Skeletal muscle cell (primary cell): ENCODE measurements at places on chromosomes 7 and 10.
A peak's percentile ranks its signal among the peaks of the same experiment; 100 is the strongest.

DNA sequence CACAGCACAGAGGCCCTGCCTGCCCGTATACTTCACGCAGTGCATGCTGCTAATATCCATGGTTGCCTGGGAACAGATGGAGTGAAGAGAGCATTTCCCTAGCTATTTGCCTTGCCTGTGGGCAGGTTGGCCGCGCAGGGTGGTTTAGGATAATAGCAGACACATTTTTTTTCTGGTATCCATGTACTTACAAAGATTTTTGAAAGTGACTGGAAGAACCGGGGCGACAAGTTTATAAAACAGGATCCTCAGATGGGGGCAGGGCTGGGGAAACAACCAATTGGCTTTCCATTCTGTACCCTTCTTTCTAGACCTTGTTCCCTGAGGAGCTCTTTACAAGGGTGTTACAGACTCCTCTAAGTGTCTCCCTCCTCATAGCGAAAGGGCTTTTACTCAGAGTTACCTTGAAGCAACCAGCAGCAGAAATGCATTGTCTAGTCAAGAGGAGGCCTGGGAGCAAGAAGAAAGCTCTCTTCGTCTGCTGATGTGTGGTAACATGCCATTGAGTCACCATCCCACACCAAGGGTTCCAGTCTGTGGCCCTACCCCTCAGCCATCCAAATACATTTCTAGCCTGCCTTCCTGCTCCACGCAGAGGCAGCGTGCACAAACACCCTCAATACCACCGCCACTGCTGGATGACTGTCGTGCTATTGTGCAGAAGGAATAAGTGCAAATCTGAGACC is 31.5 kb downstream of the MTURN start:
- DNase-seq, result no peak

GRCh38 chr7:7185371-7185989 is 3.1 kb downstream of the C1GALT1 start:
- no peak for DNase-seq

- DNase-seq, result no peak
Observed at GRCh38 chr10:68796605-68797004, 30.7 kb upstream of the STOX1 start.

DNA sequence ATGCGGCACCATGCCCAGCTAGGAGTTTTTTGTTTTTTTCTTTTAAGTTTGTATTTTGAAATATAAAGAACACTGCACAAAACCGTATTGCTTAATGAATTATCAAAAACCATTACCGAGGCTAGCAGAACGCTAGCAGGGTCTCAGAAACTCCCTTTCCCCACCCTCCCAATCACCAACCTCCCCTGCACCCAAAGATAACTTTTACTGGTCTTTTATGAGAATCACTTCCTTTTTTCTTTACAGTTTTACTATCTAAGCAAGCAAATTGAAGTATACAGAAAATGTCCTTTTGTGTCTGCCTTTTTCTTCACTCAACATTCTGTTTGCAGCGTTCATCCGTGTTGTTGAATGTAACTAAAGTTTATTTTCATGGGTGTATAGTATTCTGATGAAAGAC is 13.4 kb downstream of the HIP1 start:
- no peak for DNase-seq

DNA sequence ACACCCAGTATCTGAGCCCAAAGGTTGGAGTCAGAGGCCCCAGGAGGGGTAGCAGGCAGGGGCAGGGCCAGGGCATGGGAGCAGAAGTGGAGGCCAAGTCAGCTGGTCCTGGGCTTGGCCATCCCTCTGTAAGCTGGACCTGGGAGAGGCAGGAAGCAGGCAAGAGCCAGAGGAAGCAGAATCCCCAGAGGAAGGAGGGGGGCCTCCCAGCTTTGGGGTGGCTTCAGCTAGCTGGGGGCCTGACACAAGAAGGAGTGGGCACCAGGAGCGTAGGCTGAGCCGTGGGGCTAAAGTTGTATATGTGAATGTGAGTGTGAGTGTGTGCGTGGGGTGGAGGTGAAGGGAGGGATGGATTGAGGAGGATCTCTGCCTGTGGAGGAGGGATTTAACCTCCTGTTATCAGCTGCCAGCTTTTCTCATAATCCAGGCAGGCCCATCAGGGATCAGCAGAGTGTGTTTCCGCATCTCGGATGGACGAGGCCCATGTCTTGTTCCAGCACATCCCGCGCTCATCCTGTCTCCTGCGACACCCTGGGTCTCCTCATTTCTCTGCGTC is 54.0 kb downstream of the NEURL1 start:
- DNase-seq, result no peak

DNA sequence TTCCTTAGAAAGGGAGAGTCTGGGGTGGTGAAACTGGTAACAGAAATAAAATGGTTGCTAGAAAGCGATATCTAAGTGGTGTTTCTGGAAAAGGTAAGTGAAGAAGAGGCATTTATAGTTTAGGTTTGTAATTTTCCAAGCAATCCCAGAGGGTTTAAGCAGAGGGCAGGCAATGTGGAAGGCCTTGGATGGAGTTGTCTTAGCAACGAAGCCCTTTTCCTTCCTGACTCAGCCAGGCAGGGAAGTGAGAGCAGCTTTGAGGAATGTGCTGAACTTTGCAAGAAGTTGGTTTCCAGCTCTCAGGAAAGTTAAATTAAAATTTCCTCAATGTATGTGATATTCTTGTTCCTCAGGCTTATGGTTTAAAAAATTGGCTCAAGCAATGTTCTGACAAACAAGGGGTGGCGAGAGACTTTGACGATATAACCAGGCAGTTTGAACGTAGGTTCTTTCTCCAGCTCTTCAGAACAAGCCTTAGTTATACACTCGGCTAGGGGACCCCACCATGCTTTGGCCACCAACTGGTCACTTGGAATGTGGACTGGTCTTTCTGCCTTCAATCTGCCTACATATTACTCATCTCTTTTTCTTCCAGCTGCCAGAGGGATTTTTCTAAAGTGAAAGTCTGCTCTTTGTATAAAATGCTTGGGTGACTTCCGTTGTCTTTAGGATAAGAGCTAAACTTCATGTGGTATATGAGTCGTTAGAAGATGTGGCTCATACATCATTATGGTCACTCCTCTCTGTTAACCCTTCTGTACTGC is 66.9 kb upstream of the SLC25A13 start:
- peak; percentile 60 for DNase-seq

DNA sequence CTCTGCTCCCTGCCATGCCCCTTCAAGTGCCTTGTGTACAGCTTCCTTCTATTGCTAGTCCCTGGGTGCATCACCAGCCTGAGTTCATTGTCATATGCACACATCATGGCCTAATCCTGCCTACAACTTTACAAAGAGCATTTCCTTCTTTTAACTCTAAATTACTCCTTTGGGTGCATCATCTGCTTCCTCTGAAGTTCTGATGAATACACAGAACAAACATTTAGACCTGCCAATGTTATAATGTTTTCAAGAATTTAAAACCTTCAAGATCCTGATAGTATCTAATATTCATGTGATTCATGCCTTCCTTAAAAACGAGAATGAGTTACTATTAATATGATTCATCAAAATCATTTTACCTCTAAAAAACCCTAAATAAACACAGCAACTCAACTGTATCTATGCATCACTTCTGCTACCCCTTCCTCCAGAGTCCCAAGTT is 357.1 kb downstream of the MAGI2 start:
- no peak for DNase-seq

GRCh38 chr7:28865601-28866144 is 92.5 kb downstream of the TRIL start:
- DNase-seq, result peak; percentile 23

GRCh38 chr7:41755096-41755495 is 52.2 kb upstream of the INHBA start:
- DNase-seq, result no peak

DNA sequence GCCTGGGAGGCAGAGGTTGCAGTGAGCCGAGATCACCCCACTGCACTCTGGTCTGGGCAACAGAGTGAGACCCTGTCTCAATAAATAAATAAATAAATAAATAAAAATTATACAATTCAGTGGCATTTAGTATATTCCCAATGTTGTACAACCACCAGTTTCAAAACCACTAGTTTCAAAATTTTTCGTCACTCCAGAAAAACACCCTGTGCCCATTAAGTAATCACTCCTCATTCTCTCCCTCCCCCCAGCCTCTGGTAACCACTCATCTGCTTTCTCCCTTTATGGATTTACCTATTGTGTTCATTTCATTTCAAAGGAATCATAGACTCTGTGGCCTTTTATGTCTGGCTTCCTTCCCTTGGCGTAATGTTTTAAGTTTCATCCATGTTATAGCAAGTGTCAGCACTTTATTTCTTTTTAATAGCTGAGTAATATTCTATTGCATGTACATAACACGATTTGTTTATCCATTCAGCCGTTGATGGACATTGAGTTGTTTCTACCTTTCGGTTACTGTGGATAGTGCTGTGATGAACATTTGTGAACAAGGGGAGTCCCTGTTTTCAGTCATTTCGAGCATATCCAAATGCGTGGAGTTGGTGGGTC is 29.4 kb upstream of the GOLGA7B start:
- DNase-seq, result no peak

DNA sequence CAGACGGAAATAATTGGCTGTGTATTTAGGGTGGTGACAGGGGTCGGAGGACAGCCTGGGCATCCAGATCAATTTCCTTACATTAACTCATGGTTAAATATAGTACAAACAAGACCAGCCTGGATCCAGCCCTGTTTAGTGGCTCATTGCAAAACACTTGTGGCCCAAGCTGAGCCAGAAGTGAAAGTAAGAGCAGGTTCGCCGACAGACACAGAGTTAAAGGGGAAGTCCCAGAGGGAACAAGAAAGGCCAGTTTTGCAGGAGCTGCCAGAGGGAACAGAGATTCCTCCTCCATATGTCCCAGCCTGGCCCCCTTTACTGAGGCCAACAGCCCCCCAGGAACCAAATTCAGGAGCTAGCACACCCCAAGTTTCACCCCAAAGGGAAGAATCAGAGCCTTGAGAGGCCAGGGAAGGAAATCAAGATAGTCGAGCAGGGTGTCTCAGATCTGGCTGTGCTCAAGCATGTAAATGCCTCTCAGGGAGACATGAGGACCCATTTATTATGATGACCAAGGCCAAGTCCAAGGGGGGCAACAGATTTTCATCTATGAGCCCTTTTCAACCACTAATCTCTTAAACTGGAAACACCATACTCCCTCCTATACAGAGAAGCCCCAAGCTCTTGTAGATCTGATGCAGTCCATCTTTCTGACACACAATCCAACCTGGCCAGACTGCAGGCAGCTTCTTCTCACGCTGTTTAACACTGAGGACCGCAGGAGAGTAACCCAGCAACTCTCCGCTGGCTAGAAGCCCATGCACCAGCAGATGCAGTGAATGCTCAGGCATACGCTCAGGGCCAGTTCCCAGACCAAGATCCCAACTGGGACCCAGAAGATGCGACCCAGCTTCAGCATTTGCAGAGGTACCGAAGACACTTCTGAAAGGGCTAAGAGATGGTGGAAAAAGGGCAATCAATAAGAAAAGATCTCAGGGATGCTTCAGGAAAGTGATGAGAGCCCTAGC is 15.9 kb upstream of the ADCK2 start:
- DNase-seq, result peak; percentile 48

DNA sequence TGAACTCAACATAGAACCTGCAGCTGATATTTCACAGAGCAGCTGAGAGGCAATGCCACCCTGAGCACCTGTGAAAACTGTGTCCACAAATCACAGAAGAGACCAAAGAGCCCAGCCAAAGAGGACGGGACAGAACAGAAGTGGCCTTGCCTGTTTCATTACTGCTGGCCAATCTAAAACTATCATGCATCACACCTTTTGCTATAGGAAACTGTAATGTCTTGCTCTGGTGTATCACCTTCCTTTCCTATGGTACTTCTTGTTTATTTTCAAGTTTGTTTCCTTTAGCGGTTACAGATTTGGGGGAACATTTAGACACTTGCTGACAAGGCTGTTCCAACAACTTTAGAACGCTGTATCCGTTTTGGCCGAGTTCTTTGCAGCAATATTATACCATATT is 80.3 kb downstream of the PIP4K2A start:
- no peak for DNase-seq

DNA sequence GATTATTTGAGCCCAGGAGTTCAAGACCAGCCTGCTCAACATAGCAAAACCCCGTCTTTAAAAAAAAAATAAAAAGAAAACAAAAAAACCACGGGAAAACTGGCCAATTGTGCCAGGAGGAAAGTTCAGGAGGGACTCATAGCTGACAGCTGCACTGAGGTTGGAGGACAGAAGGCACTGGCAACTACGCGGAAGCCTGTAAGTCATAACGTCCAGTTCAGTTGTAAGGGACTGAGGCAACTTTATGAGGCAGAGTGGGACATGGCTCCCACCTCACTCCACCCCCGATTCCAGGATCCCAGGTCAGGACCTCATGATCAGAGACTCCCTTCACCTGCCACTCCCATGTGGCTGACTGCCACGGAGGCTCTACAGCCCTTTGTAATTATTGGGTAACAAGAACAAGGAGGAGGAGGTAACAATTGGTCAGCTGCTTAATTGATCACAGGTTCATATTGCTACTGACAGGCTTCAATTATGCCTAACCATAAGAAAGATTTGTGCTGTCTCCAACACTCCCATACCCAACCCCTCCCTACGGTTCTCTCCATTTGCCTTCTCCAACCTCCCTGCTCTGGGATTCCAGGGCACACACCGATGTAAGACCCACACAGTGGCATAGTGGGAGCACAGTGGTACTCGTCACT is 1.9 kb upstream of the CCL24 start:
- no peak for DNase-seq

GRCh38 chr7:120039138-120039537 is 233.8 kb upstream of the KCND2 start:
- DNase-seq, result no peak

GRCh38 chr7:139099172-139099947 is 10.2 kb downstream of the ZC3HAV1 start:
- DNase-seq, result no peak

DNA sequence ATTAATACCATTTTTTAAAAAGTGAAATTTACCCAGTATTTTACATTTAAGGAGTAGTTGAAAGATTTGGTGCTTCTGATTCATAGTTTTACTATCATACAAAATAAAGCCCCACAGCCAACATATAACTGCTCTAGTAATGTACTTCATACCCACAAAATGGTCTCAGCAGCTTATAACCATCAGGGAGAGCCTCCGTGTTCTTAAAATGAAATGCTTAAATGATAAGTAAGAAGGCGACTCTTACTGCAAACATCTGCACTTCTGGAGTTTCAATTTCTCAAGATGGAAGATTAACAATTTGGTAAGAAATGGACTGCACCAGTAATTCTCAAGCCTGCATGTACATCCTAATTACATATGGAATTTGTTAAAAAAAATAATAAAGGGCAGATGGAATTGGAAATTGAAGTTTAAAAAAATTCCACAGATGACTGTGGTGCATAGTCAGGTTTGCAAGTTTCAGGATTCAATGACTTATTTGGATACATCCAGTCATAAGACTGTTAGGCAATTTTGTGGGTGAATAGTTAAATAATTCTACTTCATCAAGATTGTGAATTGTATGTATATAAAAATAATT is 461.0 kb downstream of the KIF20B start:
- DNase-seq, result peak; percentile 21

DNA sequence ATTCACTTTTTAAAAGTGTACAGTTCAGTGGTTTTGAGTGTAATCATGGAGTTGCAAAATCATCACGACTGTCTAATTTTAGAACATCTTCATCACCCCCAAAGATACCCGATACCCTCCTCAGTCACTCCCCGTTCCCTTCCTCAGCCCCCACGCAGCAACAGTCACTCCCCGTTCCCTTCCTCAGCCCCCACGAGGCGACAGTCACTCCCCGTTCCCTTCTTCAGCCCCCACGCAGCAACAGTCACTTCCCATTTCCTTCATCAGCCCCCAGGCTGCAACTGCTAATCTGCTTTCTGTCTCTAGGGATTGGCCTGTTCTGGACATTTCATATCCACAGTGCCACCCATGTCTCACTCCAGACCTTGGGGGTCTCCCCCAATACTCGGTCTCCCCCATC is 161.6 kb upstream of the PPP2R2D start:
- DNase-seq, result no peak
